Hepatocyte (in vitro differentiated cells): ENCODE measurements at places on chromosomes 2 and 18. TPM values are rescaled to one million over a fixed set of nuclear protein-coding genes. Genes with fewer than 3 reads are reported as not detected.

Gene G6PC2
- polyA plus RNA-seq = not detected in 2 replicates

Gene PLCL1
- 0.37 and 0.43 TPM in 2 replicates for polyA plus RNA-seq

DNA sequence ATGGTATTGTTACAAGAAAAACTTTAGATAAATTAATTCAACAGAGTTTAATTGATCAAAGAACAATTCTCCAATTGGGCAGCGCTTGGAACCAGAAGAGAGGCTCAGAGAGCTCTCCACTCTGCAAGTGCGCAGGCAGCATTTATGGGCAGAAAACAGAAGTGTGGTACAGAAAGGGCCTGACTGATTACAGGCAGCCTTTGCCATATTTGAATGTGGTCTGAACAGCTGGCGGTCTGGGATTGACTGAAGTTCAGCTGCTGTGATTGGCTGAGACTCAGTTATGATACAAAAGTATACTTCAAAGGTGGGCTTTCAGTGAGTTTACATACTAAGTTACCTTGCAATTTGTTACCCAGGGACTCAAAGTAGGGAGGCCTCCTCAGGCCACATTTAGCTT lies 301.3 kb upstream of the ID2 start:
- no peak for DNase-seq

- peak; percentile 93 for DNase-seq
These were observed 18.7 kb upstream of the SCYGR1 start for GRCh38 chr2:227406177-227407031.

DNA sequence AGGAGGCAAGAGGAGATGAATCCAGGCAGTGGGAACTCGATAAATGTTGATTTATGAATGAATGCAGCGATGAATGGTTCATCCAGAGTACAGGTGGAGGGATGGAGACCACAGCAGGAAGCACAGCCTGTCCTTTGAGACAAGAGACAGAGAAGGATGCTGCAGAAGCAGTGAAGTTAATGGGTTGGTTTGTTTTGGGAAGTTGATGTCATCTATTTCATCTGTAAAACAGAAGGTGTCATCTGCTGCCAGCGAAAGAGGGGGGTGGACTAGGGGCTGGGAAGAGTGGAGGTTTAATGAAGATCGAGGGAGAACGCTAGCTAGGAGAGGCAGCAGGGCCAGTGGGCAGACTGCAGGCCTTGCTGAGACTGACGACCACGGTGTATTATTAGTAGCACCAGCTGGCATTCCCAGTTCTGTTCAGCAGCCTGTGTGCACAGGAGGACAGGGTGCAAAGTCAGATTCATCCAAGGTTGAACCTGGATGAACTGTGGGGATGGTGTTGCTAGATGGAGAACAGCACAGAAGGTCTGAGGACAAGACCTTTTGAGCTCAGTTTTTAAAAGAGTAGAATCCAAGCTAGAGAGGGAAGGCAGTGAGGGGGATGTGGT lies 120.3 kb upstream of the CAPN13 start:
- no peak for DNase-seq

GRCh38 chr2:181104512-181105115 lies 124.2 kb downstream of the UBE2E3 start:
- DNase-seq = peak; percentile 65
